Muscle of back (tissue), 13 donors: ENCODE measurements at places on chromosomes 4 and X. TPM values are rescaled to one million over a fixed set of nuclear protein-coding genes. Genes with fewer than 3 reads are reported as not detected.

DNA sequence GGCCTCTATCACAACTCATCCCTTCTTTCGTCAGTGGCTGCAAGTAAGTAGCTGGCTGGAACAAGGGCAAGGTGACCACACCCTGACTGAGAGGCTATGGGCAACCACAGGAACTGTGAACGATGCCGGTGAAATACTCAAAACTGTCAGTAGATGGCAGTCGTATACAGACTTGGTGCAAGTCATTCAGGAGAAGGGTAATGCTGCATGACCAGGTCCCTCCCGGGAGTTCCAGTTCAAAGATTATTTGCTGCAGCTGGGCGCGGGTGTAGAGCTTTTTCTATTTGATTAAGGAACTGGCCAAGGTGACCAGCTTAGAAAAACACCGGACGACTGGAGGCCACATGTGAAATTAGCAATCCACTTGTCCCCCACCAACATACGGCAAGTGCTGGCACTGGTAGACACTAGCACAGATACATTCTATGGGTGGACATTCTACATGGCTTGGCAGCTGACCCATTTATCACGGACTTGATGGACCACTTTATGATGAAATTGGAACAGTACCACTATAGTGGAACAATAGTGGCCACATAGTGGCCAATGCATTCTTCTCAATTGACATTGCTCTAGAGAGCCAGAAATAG, 726.6 kb downstream of the TRAM1L1 start:
- DNase-seq, result peak; percentile 27

GRCh38 chr4:108148316-108148715, 20.4 kb downstream of the LEF1 start:
- no peak for DNase-seq

- DNase-seq, result no peak
These were observed 9.4 kb upstream of the CDS1 start for GRCh38 chr4:84573385-84574068.

- DNase-seq, result no peak
These were observed 7.5 kb downstream of the CHM start for GRCh38 chrX:86039625-86040568.

DNA sequence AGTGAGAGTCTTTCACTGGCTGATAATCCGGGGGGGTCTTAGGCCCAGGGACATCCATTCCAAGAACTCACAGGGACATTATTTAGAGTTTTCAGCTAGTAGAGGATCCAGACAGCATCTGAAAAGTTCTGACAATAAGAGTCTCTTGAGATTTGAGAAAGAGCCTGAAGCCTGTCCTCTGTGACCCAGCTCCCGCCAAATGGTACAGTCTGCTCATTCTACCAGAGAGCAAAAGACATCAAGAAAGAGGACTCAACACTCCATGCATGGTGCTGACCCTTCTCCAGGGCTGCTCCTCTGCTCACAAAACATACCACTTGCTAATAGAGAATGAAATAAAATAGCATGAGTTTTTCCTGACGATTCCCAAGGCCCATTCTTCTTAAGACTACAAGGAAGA, 162.0 kb downstream of the ATP10D start:
- no peak for DNase-seq

DNA sequence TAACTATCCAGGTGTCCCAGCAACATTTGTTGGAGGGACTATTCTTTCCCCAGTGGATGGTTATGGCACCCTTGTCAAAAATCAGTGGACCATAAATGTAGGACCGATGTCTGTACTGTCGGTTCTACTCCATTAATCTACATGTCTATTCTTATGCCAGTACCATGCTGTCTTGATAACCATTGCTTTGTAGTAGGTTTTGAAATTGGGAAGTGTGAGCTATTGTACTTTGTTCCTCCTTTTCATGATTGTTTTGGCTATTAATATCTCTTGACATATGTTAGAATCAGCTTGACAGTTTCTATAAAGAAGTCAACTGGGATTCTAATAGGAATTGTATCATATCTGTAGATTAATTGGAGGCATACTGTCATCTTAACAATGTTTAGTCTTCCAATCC, 112.7 kb downstream of the HNRNPD start:
- no peak for DNase-seq

DNA sequence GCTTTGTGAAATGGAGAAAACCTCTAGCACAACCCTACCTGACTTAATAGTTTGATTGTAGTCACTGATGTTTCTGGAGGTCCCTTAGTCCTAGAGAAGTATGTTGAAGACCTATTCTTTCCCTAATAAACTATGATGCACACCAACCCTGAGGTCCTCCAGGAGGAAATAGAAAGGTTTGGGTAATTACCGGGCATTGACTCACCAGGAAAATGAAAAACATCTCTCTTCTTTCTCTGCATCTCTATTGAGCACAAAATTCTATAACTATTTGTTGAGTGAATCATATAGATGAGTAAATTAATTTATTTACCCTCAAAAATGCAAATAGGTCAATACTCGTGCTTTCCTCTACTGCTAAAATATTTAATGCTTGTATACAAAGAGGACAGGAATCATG, 582.4 kb upstream of the FAM241A start:
- DNase-seq, result peak; percentile 66

HTN3 gene
- not detected for polyA plus RNA-seq

DNA sequence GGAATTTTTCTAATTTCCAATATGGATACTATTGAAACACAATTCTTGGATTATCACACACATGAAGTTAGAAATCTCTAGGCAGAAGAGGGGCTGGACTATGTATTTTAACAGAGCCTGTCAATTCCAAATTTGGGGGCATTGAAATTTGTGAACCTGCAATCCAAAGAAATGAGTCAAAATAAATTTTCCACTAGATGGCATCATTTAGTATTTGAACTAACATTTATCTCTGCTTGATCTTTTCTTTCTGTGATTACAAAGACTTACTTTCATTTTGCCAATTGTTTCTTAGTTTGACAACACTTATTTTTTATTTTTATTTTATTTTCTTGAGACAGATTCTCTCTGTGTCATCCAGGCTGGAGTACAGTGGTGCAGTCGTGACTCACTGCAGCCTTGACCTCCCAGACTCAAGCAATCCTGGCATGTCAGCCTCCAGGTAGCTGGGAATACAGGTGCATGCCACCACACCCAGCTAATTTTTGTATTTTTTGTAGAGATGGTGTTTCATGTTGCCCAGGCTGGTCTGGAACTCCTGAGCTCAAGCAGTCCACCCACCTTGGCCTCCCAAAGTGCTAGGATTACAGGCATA, 2.7 kb upstream of the PYURF start:
- no peak for DNase-seq

SLC16A2 gene
- 45.6 TPM for polyA plus RNA-seq

DNA sequence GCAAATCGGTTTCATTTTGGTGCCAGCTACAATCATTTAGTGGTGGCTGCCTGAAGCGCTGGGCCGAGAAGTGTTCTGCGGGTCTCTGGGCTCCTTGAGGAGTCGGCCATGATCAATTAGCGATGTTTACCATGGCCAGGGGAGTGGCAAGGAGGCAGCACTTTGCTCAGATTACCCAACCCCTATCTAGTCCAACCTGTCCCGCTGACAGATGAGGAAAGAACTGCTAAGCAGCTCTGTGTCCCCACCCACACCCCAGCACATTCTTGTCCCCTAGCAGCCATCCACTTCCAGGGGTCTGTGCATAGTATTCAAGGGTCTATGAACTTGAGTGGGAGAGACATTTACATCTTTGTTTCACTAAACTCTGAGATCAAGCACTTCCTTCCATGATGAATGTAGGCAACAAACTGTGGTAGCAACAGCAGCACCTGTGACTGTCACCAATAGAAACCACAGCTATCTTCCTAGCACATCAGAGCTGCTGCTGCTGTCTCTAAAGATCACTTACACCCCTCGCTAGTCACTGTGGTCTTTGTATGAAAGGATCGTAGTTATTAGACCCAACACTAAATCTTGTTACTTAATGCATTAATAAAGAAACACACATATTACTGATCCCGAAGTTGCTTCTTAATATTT, 331.6 kb downstream of the BCOR start:
- no peak for DNase-seq

- peak; percentile 91 for DNase-seq
These were observed 54.8 kb downstream of the C4orf51 start for GRCh38 chr4:145734576-145735346.

GRCh38 chr4:53490965-53491622, 100.2 kb downstream of the LNX1 start:
- DNase-seq, result peak; percentile 74

DNA sequence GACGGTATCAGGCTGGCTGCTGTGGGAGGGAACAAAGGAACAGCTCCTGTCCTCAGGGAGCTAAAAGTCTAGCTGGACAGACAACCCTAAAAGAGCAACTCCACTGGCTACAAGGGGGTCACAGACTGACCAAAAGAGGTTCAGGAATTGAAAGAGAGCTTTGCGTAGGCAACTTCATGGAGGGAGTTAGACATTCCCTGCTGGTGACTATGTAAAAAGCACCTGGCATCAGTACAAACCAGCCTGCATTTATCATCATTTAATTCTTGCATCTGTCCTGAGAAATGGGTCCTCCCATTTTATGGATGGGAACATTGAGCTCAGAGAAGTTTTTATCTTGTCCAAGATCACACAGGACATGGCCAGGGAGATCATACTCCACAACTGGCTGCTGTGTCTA, 1.4 kb upstream of the LGI2 start:
- DNase-seq, result no peak

GRCh38 chrX:67780694-67781109, 236.9 kb downstream of the AR start:
- peak; percentile 64 for DNase-seq

DNA sequence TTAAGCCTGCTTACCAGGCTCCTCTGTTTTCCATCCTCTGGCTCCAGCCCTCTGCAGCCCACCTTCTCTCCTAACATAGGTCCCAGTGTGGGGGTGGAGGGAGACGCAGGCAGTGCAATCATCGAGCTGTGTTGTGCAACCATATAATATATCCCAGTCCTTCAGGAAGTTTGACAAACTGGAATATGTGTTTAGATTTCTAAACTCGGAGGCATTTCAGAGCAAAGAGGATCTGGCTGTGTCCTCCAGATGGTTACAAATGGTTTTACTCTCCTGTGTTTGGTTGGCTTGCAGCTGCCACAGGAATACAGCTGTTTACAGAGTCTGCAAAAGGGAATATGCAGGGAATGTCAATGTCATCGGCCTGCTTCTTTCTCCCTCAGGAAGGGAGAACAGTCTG, 195.3 kb upstream of the LNX1 start:
- no peak for DNase-seq

GRCh38 chr4:166064721-166065120, 191.7 kb downstream of the TLL1 start:
- DNase-seq, result peak; percentile 33

RTL5 gene
- 11.7 TPM for polyA plus RNA-seq

GRCh38 chr4:77821775-77822174, 2.6 kb upstream of the CNOT6L start:
- DNase-seq, result peak; percentile 2

GRCh38 chr4:77127215-77127614, 29.8 kb upstream of the CCNG2 start:
- no peak for DNase-seq

DNA sequence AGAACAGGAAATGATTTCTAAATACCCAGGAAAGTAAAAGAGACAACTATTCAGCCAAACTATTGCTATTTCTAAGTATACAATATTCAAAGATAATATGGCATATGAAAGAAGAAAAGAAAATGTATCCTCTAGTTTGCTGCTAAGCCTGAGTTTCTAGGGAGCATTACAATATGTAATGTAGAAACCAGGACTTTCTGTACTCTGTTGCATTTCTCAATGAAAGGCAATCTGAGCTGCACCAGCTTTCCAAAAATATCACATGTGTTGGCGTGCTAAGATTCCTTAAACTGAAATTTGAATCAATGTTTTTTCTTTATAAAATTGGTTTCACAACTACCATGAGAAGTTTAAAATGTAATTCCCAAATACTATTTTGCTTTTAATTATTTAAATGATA, 129.6 kb downstream of the ANK2 start:
- peak; percentile 64 for DNase-seq

RIBC1 gene
- 1.1 TPM for polyA plus RNA-seq

PTPN13 gene
- polyA plus RNA-seq, result 6.0 TPM

DNA sequence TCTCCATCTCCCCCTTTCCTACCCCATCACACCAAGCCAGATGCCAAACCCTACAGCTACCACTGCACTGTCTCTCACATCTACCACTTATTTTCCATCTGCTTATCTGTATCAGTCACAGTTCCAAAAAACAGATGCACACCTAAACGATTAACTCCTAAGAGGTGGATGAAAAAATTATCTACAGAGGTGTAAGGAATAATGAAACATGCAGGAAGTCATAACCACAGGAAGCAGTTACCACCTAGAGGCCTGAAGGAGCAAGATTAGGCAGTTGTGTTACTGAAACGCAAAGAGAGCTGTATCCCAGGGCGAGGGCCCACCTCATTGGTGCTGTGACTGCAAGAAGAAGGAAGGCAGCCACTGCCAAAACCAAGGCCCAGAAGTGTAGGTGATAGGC, 87.8 kb upstream of the FAM241A start:
- no peak for DNase-seq

DNA sequence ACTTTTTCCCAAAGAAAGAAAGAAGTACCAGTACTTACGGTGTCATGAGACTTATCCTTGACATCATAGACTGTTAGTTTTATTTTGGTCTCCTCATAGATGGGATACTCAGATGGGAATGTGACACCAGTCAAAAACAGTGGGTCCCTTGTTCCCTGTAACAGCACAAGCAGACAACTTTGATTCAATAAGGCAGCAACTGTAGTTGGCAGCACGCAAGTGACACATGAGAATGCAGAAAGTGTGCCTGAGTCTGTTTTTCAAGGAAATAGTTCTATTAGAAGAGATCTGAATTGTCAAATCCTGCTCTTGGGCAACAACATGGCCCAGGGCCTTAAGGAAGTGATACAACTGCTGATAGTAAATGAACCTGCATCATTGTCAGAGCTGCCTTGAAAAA, 443.2 kb downstream of the INPP4B start:
- DNase-seq, result no peak

CD38 gene
- 1.8 TPM for polyA plus RNA-seq

FGFBP1 gene
- polyA plus RNA-seq, result 0.12 TPM

- no peak for DNase-seq
These were observed 377.2 kb upstream of the FTHL17 start for GRCh38 chrX:31449081-31449480.

DNA sequence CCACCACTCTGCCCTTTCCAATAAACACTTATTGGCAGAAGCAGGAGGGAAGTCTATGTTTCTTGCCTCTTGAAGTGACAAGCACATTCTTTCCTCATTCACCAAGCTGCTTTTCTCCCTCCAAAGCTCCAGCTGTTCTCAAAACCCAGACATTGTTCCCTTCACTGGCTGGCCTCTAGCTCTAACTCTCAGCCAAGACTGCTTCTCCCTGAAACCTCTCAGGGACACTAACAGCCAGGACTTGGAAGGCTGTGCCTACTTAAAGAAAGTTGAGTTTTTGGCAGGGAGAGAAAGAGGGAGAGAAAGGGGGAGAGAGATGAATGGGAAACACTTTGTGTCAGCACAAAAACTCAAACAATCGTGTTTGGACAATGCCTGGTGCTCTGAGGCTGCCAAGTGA, 99.5 kb downstream of the COX18 start:
- DNase-seq, result peak; percentile 19

- DNase-seq, result no peak
These were observed 104.8 kb upstream of the MSX1 start for GRCh38 chr4:4754641-4755040.

AKAP14 gene
- not detected for polyA plus RNA-seq

GRCh38 chrX:1273896-1274295, 5.3 kb downstream of the CSF2RA start:
- no peak for DNase-seq

SSX4 gene
- not detected for polyA plus RNA-seq

C1QTNF7 gene
- 2.8 TPM for polyA plus RNA-seq
